Left ventricle myocardium inferior (tissue), 1 donor: ENCODE measurements at places on chromosomes 12 and 14. TPM values are rescaled to one million over a fixed set of nuclear protein-coding genes. Genes with fewer than 3 reads are reported as not detected.

The RD3L gene
- 30.7 TPM for total RNA-seq

The LRTM2 gene
- not detected for total RNA-seq

- no peak for DNase-seq
Observed at GRCh38 chr14:98278800-98279199, 993.2 kb downstream of the BCL11B start.

- DNase-seq, result no peak
Observed at GRCh38 chr14:68361231-68361630, 431.6 kb downstream of the ZFP36L1 start.

- no peak for DNase-seq
Observed at GRCh38 chr14:76976240-76977005, 52.1 kb downstream of the IRF2BPL start.

DNA sequence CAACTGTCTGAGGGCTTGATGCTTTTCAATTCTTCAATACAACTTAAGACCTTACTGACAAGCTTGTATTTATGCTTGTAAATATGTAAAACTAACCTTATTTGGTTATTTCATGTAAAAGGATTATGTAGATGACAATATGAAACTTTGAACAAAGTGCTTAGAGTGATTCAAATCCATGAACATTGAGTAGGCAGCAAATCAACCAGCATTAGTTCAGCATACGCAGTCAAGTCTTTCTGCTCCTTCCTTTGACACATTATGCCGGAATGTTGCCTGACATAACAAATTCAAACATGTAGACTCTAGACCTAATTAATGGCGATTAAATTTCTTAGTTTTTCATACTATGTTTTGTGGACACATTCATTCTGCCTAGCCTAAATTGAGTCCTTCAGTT is 105.2 kb downstream of the FGD4 start:
- no peak for DNase-seq

DNA sequence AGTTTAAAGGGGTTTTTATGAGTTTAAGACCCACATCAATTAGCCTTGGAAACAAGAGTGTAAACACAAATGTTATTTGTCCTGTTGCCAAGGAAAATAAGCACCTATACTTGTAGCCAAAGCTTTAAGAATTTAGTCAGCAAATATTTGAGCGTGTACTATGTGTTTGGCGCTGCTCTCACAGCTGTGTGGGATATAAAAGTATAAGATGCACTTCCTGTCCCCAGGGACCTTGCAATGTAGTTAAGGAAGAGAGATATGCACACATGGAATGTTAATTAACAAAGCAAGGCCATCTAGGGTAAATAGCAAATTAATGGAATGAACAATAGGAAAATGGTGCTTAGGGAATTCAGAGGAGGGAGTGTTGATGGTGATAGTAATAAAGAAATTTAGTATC is 134.9 kb upstream of the SRRM4 start:
- DNase-seq, result no peak
